ENCODE measurements at places on chromosomes 16 and 17.
A peak's percentile ranks its signal among the peaks of the same experiment; 100 is the strongest.

DNA sequence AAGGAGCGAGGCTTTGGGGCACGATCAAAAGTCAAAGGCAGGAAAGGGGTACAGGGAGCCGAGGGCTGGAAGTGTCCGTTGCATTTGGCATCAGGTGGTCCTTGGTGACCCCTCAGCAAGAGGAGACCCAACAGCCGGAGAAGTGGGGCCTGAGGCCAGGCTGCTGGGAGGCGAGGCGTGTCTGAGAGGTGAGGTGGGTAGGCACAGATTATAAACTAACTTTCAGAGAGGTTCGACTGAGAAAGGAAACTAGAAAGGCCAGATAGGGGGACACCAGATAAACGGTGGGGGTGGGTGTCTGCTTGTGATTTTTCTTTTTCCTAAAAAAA, 3.6 kb downstream of the PECAM1 start:
- DNase-seq, result no peak

DNA sequence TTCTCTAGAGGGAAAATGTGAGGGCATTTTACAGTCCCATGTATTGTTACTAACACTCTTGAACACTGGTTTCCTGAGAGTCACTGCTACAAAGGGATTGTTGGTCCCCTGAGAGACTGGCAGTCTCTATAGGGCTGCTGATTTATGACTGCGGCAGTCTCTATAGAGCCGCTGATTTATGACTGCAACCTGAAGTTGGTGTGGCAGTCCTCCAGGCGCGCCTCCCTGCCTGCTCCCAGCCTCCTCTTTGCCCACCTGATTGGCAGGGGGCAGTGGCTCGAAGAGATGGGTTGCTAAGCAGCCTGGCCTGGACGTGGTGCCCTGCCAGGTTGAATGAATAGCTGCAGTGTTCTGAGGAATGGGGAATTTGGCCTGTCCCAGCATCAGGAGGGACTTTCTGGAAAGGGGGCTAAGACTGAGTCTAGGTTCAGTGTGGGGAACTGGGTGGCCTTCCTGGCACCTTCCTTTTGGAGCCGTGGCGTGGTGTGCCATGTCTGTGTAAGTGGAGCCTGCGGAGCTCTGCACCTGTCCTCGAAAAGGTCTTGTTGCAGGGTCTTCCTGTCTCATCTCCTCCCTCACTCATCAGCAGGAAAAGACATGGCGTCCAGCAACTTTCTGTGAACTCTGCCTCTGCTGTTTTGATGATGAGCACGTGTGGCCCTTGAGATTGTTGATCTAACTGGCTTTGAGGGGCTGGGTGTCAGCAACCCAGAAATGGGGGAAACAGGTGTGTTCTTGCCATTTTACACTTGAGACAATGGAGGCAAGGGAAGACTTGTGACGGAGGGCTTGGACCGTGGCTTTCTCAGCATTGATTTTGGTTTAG, 24.9 kb downstream of the SAP30BP start:
- DNase-seq, result no peak

GRCh38 chr16:17162560-17162959, 308.2 kb downstream of the XYLT1 start:
- no peak for DNase-seq

GRCh38 chr17:63847525-63848249, 5.2 kb upstream of the SMARCD2 start:
- DNase-seq, result no peak

- DNase-seq, result no peak
These were observed 5.2 kb upstream of the RNF135 start for GRCh38 chr17:30965686-30966085.

DNA sequence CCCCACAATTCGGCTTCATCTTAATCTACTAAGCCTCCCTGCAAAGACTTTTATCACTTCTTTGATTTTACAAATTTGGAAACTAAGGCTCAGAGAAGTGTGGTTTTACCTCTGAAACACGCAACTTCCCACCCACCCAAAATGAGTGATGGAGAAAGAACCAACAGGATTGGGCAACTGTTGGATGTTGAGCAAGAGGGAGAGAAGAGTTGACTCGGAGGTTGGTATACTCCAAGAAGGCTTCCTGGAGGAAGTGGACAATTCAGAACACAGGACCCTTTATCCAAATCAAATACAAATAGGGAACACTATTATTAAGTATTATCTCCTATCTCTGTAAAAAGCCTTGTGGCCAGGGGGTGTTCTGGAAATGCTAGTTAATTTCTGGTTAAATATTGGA, 323.0 kb downstream of the C16orf95 start:
- no peak for DNase-seq

DNA sequence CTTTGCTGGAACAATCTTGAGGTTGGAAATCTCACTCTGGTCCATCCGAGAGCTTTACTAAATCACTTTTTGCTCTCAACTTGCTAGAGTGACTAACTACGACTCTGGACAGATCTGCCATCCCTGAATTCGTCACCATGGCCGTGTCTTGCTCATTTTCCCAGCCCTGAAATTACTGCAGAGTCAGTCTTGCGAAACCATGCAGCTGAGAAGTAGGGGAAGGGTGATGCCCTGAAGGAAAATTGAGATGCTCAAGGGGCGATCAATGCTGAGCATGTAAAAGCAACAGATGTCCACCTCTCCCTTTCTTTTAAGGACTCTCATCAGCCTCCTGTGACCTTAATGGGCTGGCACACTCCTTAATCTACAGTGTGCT, 18.8 kb downstream of the PCTP start:
- DNase-seq, result no peak

GRCh38 chr17:4019275-4019674, 55.0 kb upstream of the ATP2A3 start:
- DNase-seq, result no peak

DNA sequence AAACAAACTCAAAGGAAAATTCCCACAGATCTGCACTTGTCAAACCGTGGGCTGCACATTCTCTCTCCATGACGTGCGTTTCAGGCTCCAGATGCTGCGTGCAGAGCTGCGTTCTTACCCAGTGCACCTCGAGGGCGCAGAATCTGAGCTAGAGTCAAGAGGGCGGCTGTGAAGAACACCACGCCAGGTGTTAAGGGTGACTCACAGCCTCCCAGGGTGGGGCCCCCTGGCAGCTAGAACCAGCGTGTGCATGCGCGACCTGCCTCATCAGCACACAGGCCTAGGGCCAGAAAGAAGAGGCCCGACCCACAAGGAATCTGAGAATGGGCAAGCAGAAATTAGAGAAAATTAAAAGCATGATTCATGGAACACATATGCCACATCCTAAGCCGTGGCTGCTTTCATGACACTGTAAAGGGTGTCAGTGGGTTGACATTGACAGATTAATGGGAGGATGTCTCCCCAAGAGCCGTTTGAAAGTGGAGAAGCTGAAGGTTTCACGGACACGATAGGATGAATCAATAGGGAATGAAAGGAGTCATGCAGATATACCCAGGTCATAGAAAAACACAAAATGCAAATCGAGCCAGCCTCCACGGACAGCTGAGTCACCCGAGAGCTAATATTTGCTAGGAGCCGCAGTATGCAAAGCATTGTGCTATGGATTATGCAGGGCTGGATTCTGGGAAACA, 29.0 kb downstream of the MARCHF10 start:
- no peak for DNase-seq

DNA sequence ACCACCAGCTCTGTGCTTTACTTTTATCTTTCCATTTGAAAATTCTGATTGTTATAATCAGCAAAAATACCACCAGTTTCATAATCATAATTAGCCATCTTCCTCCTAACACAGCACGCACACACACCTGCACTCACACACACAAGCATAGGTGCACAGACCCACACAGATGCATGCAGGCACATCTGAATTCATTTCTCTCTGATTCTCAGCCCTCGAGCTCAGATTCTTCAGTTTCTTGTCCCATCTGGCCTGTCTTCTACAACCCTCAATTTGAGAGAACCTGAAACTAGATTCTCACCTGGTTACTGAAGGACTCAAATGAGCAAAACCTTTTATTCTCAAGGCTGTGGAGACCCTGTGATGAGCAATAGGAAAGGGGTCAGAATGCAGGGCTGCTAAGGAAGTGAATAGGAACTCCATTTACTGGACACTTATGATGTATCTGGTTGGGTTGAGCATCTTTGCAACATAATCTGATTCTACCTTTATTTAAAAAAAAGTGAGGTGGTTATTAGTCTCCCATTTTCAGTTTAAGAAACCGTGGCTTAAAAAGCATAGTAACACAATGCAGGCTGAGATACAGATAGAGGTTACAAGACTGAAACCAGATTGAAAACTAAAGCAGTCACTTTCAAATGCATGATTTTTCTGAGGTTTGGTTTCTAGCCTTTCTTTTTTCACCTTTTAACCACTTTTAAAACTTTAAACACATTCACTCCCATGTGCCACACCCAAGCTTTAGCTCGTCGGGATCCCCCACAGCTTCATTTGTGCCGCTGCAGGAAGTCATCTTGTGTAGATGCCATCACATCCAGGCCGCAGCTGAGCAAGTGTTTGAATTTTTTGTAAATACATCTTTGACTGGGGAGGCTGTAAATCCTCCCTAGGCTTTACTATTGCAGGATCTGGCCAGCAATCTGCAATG, 9.4 kb downstream of the KRT33A start:
- DNase-seq, result no peak

GRCh38 chr16:71347146-71347545, 11.4 kb upstream of the CALB2 start:
- DNase-seq, result no peak

- peak; percentile 40 for DNase-seq
These were observed 724 bp downstream of the GAA start for GRCh38 chr17:80101946-80102663.

GRCh38 chr16:7731141-7731540, 398.5 kb downstream of the RBFOX1 start:
- DNase-seq, result no peak

GRCh38 chr17:29771546-29771945, 148.8 kb upstream of the CORO6 start:
- no peak for DNase-seq

DNA sequence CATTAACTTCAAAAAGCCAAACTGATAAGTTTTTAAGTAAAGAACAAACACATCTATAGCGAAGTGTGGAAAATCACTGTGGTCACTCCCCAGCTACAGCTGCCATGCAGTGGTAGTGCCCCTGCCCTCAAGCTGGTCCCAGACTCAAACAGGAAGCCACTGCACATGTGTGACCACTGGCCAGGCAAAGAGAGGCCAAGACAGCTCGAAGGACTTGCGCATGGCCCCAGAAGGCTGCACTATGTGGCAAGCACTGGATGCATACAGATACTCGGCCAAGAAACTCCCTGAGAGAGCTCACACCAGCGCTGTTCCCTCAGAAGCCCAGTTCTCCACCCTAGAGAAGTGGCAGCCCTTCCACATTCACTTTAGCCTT, 82.4 kb downstream of the ANKRD11 start:
- no peak for DNase-seq

DNA sequence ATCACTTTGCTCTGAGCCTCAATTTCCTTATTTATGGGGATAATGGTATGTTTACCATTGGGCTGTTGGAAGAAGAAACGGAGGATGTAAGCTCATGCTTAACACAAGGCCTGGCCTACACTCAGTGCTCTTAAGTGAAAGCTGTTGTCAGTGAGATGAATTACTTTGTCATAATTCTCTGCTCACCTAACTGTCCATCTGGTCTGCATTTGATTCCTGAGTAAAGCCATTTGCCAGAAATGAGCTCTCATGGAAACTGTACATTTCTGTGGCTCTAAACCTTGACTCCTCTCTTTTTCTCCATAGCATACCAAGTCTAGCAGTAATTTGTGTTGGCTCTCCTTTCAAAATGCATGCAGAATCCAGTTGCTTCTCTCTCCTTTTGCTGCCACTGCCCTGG, 445.7 kb downstream of the UTP18 start:
- no peak for DNase-seq

- DNase-seq, result no peak
These were observed 74.2 kb upstream of the DNAJA2 start for GRCh38 chr16:47047524-47048203.

GRCh38 chr16:83238949-83239691, 568.7 kb upstream of the HSBP1 start:
- DNase-seq, result no peak

DNA sequence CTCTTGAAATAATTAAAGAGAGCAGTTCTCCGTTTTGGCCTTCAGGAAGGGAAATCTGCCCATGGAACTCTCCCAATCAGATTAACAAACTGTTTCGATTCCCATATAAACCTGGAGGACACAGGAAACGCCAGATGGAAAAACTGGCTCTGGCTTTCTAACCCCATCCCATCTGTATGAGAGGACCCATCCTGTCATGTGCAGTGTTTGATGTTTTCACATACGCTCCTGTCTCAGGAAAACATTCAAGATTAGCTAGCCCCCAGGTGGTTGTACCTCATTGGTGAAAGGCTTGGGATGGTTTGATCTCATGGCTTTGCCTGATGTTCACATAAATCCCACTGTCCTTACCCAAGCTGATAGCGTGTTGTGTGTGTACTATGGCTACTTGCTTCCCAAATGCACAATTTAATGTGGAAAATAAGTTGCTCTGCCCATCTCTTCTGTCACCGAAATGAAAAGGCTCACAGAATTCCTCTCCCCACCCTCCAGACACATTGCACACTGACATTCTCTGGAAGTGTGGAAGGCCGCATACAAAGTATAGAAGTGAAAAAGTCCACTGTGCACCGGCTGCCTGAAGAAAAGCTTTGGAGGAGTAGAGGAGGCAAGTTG, 18.2 kb upstream of the ERN1 start:
- DNase-seq, result peak; percentile 86

DNA sequence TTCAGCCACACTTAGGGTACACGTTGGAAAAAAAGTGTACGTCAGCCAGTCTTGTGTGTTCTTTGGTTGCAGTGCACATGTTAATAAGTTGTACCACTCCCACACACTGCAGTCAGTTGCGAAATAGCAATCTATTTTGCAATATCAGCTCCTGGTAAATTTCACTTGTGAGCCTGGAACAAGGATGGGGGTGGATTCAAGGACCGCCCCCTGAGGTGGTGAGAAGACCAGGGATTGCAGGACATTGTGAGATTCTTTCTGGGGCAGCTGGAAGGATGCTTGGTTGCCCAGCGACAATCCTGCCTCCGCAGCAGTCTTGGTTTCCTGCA, 78.6 kb upstream of the ZFHX3 start:
- DNase-seq, result no peak

DNA sequence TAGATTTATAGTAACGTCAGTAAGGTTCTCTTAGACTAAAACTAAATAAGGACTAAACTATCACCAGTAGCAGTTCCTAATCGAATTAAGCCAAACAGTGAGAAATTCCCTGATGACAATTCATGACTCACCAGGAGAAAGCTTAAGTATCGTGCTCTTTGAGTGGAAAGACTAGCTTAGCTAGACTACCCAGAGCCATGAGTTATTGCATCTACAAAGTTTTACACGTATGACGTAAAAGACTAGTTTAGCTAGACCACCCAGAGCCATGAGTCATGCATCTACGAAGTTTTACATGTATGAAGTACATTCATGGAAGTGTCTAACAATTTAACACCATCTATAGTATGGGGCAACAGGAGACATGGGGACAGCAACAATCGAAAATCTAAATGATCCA, 36.6 kb downstream of the UBE2G1 start:
- DNase-seq, result peak; percentile 68

DNA sequence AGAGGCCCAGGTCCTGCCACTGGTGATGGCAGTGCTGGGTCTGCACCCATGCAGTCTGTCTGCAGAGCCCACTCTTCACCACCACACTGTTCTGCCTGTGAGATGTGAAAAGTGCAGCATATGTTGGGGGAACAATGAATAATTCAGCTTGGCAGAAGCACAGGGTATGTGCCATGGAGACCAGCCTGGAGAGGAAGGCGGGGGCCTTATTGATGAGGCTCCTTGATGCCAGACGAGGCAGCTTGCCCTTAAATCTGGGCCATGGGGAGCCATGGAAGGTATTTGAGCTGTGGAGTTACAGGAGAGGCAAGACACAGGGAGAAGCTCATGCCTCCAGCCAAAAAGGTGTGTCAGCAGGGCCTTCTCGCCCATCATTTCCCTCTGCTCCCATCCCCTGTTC, 124.7 kb downstream of the C16orf78 start:
- DNase-seq, result no peak
